T-helper 17 cell (primary cell): ENCODE measurements at places on chromosomes 7 and 10. TPM values are rescaled to one million over a fixed set of nuclear protein-coding genes. Genes with fewer than 3 reads are reported as not detected.
A peak's percentile ranks its signal among the peaks of the same experiment; 100 is the strongest.

Gene KCNMA1
- total RNA-seq: 0.27 TPM

Gene C10orf62
- total RNA-seq: not detected

Gene CCL24
- total RNA-seq: not detected

Gene AKR1D1
- total RNA-seq: not detected

Gene NAT16
- total RNA-seq: not detected

Gene XRCC2
- total RNA-seq: 0.50 TPM

Gene STRIP2
- 0.67 TPM for total RNA-seq

Gene NPY
- not detected for total RNA-seq

Gene RAB19
- total RNA-seq: 2.1 TPM

GRCh38 chr7:72805526-72806494 lies 22.2 kb downstream of the TYW1B start:
- no peak for DNase-seq

- no peak for DNase-seq
Observed at GRCh38 chr10:1952126-1953095, 215.1 kb upstream of the ADARB2 start.

DNA sequence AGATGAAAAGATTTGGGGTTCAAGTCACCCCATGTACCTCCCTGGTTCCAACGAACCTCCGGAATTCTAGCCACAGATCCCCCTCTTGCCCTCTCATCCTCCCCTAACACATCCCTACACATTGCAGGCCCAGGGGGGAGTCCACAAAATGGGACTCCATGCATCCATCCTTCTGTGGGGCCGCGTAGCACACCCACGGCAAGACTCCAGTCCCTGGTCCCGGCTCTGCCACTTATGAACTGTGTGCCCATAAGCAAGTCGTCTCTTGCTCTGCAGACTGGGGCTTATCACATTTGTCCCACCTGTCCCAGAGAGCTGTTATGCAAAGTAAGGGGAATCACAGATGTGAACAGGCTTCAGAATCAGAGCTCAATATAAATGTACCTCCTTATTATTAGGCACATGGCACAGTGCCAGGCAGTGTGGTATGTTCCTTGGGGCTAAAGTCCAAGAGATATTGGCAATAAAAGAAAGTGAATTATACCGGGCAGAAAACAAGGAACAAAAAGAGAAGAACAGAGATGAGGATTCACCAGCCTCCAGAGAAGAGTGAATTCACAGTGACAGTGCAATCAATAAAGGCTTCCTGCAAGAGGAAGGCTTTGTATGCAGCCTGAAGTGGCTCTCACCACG lies 73.9 kb downstream of the KCNMA1 start:
- no peak for DNase-seq

DNA sequence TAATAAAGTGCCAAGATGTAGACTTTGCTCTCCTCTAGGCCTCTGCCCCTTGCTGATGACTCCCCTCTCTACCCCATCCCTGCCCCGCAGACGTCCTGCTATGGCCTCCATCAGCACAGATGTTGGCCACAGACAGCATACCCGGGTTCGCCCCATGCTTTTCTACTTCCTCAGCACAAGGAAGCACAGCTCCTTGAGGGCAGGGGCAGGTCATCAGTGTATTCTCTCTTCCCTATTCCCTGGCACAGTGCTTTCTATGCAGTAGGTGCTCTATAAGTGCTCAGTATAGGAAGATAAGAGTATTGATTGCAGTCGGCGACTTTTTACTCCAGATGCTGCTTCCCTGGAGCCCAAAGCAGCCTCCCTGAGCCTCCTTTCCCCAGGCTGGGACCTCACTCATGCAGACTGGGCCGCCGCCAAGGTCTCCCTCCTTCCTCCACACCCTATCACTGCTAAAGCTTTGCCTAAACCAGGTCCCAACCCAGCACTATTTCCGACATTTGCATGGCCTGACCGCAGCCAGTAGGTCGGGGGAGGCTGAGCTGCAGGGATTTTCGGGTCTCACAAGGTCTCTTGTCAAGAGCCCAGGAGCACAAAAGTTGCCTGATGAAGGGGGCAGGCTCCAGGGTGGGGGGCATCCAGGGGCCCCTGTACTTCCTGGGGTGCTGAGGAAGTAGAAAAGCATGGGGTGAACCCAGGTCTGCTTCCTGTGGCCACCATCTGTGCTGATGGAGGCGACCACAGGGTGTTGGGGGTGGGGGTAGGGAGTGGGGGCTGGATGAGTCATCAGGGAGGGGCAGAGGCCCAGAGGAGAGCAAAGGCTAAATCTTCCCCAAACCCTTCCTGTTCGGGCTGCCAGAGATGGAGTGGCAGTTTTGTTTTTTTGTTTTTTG lies 8.0 kb downstream of the CALHM3 start:
- DNase-seq: peak; percentile 61

DNA sequence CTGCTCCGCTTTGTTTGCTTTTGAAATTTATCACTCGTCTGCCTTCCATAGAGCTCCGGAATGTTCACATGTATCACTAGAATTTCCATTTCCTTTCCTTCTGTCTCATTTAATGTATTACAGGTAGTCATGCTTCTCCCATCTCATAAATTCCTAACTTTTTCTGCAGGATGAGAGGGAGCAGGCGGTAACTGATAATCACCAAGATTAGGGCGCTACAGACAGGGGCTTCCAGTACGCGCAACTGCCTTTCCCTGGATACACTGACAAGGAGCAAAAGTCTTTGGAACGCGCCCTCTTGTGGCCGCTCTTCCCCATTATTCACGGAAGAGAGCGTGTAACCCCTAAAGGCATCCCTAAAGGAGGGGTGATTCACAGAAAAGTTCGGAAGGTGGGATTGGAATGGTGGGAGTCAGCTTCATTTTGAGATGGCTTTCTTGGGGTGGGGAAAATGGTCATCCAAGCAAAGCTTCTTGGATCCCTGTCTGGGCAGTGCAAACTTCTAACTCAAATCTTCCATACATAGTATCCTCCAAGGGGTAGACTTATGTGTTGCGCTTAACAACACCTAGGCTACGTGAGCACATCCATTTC lies 6.5 kb downstream of the INHBA start:
- DNase-seq: no peak

DNA sequence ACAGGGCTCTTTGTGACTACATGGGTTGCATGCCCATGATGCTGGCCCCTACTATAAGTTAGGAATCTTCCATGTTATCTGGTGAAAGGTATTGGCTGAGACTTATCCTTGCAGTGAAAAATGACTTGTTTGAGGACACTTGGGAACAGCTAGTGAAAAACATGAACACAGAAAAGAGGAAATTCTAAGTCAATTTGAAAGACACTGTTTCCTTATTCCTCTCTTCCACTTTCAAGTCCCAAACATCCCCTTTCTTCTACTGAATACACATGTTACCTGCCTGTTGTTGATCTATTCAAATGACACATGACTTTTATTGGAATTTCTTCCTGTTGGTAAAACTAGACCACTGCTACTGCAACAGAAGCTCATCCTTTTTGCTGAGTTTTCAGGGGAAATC lies 29.5 kb upstream of the PRKCQ start:
- DNase-seq: no peak

GRCh38 chr10:95284807-95285206 lies 6.0 kb downstream of the PDLIM1 start:
- DNase-seq: no peak

GRCh38 chr10:31129271-31129670 lies 97.6 kb upstream of the ZNF438 start:
- DNase-seq: no peak

DNA sequence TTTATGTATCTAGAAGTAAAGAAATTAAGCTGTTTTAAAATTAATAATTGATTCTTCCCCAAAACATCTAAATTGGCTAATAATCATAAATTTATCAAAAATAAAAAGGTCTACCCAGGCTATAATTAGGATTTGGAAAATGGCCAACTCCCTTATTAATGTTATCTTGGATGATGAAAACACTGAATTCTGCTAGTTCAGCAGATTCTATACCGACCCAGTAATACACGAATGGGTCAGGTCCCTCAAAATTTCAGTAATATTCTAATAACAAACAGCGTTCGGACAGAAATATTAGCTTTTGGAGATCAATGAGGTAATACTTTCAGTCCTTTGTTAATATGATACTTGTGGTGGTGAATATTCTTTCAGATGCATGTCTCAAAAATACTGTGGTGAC lies 360.7 kb upstream of the MGMT start:
- no peak for DNase-seq

DNA sequence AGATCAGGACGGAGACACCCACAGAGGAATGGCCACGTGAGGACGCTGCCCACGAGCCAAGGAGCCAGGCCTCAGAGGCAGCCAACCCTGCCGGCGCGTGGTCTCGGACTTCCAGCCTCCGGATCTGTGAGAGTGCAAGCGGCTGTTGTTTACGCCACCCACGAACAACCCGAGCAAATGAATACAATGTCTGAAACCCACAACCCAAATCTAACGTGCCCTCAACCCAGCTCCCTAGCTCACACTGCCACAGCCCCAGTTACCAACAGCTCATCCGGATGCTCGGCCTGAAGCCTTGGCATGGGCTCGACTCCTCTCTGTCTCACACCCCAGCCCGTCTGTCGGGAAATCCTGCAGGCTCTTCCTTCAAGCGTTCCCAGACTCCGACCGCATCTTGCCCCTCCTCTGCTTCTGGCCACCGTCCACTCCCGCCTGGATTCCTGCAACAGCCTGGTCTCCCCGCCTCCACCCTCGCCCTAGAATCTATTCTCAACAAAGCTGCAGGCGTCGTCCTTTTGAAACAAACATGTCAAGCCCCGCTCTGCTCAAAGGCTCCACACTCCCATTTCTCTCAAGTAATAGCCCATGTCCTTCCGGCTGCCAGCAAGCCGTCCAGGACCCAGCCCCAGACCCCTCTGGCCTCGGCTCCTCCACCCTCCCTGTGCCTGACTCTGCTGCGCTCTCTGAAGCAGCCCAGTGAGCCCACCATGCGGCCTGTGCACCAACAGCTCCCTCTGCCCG lies 35.3 kb downstream of the STK32C start:
- no peak for DNase-seq

GRCh38 chr10:56836659-56837058 lies 475.6 kb upstream of the ZWINT start:
- no peak for DNase-seq

- no peak for DNase-seq
Observed at GRCh38 chr10:75969031-75969430, 537.6 kb downstream of the LRMDA start.

DNA sequence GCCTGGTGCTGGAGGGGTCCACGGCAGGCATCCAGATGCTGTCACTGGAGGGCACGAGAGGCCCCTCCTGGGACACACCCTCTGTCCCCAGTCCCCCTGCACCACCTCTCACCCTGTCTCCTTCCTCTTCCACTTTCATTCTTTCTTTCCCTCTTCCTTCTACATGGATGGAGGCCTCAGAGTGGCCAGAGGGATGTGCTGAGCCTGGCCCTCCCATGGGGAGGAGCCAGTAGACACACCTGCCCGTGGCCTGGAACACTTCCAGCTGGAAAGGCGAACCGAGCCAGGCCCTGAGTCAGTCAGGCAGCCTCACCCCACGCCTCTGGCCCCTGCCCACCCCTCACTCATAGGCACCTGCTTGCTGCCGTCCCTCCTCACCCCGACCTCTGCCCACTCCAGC lies 55.9 kb upstream of the MXI1 start:
- no peak for DNase-seq

GRCh38 chr7:79337717-79338116 lies 115.8 kb downstream of the MAGI2 start:
- no peak for DNase-seq

- peak; percentile 17 for DNase-seq
Observed at GRCh38 chr10:92291921-92292845, 1.2 kb downstream of the MARCHF5 start.

GRCh38 chr10:43079856-43080255 lies 3.0 kb downstream of the RET start:
- no peak for DNase-seq

DNA sequence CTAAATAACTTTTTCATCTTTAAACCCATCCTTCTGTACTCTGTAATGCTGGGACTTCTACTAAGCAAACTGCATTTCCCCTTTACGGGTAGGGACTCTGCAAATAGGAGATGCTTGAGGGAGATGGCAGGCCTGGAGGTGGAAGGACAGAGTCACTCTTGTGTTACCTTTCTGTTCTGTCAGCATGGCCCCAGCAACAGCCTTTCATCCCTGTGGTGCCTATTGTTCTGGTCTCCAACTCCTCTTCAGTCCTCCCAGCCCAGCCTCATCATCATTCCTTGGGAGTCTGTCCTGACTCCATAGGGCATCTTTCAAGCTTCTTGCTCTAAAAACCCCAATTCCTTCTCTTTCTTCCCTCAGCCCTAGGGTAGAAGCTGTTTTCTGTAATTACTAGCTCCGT lies 230.0 kb downstream of the SNX13 start:
- no peak for DNase-seq
